ENCODE measurements at places on chromosomes 6 and 20.

GRCh38 chr6:149936743-149937142, 5.1 kb upstream of the ULBP2 start:
- no peak for DNase-seq

DNA sequence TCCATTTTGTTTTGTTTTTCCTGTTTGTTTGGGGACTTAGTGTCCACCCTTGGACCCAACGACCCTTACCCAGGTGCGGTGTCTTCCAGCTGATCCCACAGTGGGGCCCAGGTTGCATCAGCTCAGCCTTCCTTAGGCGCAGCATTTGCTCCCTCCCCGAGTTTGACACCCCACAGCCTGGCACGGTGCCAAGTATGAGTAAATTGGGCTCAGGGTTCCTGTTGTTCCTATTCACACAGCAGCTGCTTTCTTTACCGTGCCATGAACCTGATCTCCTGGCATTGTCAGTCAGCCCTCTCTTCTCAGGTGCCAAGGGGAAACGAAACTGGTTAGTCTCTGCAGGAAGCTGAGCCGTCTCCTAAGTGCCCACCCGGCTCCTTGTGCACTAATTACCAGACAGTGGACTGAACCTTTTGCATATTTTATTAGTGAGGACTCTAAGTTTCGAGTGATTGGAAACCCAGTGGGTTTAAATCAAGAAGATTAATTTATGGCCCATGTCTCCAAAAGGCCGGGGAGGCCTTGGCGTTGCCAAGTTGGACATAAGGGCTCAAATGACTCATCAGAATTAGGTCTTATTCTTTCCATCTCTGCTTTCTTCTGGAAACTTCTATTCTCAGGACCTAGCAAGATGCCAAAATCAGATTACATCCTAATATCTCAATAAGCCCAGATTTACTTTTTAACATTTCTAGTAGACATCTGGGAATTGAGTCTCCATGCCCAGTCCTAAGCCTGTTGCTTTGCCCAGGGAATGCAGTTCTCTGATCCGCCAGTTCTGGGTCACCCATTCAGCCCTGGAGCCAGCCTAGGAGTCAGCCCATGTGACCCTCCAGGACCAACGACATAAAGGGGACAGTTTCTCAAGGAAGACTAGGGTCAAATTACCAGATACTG, 68.8 kb downstream of the TSHZ2 start:
- DNase-seq = no peak

DNA sequence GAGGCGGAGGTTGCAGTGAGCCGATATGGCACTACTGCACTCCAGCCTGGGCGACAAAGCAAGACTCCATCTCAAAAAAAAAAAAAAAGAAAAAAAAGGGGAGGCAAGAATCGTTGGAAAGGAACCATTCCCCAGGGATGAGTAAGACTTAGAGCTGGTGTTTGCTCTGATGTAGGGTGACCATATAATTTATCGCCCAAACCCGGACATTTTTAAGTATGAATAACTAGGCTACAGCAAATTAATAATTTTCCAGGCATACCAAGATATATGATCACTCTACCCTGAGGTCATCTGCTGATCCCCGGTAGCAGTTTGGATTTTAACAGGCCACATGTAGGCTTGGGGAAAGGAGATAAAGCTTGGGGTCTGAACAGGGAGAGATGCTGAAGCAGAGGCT, 260.9 kb downstream of the BTBD9 start:
- DNase-seq = no peak

DNA sequence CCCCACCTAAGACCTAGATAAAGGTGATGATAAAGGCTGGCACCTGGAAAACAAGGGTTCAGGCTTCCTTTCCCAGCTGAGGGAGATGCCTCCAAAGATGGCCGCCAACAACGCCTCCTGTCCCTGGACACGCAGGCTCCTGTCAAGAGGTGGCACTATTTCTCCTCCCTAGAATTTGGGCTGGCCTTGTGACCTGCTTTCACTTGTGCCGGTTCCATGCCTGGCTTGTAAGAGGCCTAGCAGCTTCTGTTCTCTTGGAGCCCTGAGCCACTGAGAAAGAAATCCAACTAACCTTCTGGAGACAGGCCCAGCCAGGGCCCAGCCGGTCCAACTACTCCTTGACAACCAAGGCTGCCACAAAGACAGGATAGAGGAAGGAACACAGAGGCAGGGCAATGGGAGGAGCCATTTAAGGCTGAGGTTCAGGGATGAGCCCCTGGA, 60.2 kb upstream of the RALY start:
- peak; percentile 83 for DNase-seq

GRCh38 chr6:51926125-51926524, 161.3 kb downstream of the PKHD1 start:
- DNase-seq = no peak

- DNase-seq = no peak
These were observed 51.8 kb upstream of the MYB start for GRCh38 chr6:135129136-135129856.

DNA sequence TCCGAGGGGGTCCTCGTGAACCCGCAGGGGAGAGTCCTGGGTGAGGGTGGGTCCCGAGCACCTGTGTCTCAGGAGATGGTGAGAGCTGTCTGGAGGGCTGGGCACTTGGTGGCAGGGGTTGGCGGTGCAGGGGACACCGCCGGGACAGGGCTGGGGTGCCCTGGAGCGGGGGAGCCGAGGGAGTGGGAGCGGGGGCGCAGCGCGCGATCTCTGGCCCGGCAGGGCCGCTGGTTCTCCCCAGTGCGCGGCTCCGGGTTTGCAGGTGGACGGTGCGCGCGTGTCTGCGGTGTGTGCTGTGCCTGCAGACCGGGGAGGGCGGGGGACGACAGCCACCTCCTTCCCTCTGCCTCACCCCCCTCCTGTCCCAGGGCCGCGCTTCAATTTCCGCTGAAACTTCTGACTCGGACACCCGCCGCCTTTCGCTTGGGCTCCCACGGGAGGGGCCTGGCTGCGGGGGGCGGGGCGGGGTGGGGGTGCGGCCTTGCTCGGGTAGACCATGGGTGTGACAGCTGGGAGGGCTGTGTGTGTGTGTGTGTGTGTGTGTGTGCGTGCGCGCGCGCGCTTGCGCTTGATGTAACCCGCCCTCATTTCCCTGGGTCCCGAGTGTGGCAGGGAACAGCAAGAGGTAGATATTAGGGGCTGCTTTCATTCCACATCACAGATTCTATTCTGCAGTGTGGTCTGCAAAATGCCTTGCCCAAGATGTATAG, 1.2 kb downstream of the TRIB3 start:
- peak; percentile 65 for DNase-seq

- DNase-seq = no peak
These were observed 536.0 kb downstream of the BCKDHB start for GRCh38 chr6:80642452-80642851.

DNA sequence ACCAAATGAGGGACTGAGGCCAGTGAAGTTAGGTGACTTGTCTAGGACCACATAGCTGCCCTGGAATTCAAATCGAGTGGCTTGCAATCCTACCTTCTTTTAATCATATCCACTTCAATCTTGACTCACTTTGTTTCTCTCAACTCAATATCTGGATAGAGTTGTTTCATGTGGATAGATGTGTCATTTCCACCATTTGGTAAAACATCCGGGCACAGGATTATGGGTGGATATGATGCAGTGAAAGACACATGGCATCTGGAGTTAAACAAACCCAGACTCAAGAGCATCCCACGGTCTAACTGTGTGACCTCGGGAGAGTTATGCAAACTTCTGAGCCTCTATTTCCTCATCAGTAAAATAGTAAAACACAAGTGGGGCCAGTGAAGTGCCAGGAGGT, 103.6 kb upstream of the CNKSR3 start:
- DNase-seq = peak; percentile 17

- no peak for DNase-seq
These were observed 350.5 kb downstream of the PRL start for GRCh38 chr6:21946298-21946783.

GRCh38 chr6:7701212-7701834, 24.6 kb upstream of the BMP6 start:
- DNase-seq = peak; percentile 71

- DNase-seq = no peak
These were observed 22.0 kb upstream of the MAFB start for GRCh38 chr20:40711079-40711478.

DNA sequence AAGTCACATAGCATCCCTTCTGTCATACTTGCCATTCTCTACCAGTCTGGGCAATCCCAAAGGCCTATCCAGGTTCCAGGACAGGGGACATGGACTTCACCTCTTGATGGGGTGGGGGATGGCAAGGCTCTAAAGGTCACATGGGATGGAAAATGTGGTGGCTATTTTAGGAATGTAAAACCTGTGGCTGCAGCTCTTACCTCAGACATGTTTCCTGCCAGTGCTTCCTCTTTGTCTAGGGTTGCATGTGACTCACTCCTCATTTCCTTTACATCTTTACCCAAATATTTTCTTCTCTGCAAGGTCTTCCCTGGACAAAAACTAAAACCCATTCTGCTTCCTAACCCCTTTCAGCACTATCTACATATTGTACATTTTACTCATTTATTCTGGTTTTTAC, 135.7 kb downstream of the BTBD3 start:
- peak; percentile 61 for DNase-seq
